Activated CD4-positive, alpha-beta T cell treated with anti-CD3 and anti-CD28 coated beads for 36 hours (primary cell): ENCODE measurements at places on chromosomes 6 and 20. TPM values are rescaled to one million over a fixed set of nuclear protein-coding genes. Genes with fewer than 3 reads are reported as not detected.

GRCh38 chr6:160112628-160113299 is 8.9 kb upstream of the SLC22A1 start:
- H3K27me3 ChIP-seq: no peaks in the 10 kb centered on the region
- H3K27ac ChIP-seq: no peak overlapping the region
- H3K4me1 ChIP-seq: peaks cover 2% of the 10 kb centered on the region
- H3K36me3 ChIP-seq: peaks cover under 1% of the 10 kb centered on the region
- H3K4me3 ChIP-seq: no peak overlapping the region
- DNase-seq: no peak

The ARHGAP40 gene
- not detected for total RNA-seq

GRCh38 chr20:55153001-55153645 is 677.7 kb downstream of the DOK5 start:
- H3K4me3 ChIP-seq: no peak overlapping the region
- H3K27me3 ChIP-seq: no peaks in the 10 kb centered on the region
- no peaks in the 10 kb centered on the region for H3K4me1 ChIP-seq
- DNase-seq: no peak
- H3K27ac ChIP-seq: no peak overlapping the region

GRCh38 chr6:45930420-45931040 is 85.1 kb downstream of the CLIC5 start:
- no peak overlapping the region for H3K4me3 ChIP-seq
- no peak overlapping the region for H3K27ac ChIP-seq
- no peaks in the 10 kb centered on the region for H3K27me3 ChIP-seq
- H3K36me3 ChIP-seq: no peaks in the 10 kb centered on the region
- H3K4me1 ChIP-seq: peaks cover 3% of the 10 kb centered on the region

The POM121L2 gene
- not detected for total RNA-seq

DNA sequence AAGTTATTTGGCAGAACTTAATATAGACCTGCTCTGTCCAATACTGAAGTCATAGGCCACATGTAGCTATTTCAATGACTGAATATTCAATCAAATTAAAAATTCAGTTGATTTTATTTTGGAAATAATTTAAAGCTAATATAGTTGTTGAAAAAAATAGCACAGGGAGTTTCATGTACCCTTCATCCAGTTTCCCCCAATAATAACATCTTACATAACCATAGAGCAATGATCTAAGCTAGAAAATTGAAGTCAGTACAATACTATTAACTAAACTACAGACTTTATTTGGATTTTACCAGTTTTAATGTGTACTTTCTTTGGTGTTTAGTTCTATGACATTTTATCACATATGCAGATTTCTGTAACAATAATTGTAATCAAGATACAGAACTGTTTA is 212.2 kb upstream of the HDDC2 start:
- H3K27ac ChIP-seq: no peak overlapping the region
- DNase-seq: no peak
- peaks cover 4% of the 10 kb centered on the region for H3K27me3 ChIP-seq
- H3K36me3 ChIP-seq: no peaks in the 10 kb centered on the region

The CST4 gene
- not detected for total RNA-seq

DNA sequence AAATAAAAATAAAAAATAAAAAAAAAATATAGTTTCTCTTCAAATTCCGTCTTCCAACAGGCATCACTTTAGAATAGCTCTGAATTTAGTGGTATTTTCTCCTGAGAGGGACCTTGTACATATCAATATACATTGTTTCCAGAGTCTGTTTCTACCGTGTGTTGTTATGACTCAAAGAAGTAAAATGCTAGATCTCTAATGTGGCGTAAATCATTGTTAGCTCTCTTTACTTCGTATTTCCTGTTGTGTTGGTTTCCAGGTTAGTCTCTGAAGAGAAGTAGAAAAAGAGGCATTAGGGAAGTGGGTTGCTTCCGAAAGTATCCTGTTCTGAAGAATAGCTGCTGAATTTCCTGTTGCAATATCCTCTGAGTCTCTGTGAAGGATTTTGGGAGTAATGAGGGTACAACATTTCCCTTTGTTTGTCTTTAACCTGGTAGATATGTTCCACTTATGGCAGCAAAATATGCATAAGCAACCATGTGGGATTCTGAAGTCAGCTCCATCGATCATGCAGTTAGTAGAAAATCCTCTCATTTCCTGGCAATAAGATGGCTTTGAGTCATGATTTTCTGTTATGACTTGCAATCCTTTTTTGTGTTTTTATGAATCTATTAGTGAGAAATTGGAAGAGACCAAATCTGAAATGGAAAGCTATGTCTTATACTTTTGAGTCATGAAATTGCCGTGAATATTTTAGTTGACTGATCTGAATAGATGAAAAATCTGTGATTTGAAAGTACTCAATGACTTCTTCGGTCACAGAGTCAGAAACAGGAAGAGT is 42.0 kb upstream of the MCHR2 start:
- H3K4me1 ChIP-seq: peaks cover 5% of the 10 kb centered on the region

DNA sequence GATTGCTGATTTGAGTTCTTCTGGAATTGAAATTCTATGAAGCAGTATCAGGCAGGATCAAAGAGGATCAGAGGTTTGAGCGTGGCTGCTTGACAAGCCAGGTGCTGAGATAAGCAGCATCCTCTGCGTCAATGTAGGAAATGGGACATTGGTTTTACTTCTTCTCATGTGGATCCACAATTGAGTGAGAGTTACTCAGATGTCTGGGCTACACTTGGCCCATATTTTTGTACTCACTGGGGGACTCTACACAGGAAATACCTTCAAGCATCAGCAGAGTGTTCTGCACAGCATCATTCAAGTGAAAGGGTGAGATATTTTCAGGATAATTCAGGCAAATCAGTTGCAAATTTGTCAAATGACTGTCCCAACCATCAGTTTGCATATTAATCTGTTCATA is 613.9 kb upstream of the ARID1B start:
- no peaks in the 10 kb centered on the region for H3K36me3 ChIP-seq
- H3K4me3 ChIP-seq: no peak overlapping the region
- peaks cover 55% of the 10 kb centered on the region for H3K4me1 ChIP-seq
- H3K27ac ChIP-seq: no peak overlapping the region
- no peaks in the 10 kb centered on the region for H3K27me3 ChIP-seq

GRCh38 chr6:85353012-85353411 is 96.9 kb upstream of the NT5E start:
- H3K27me3 ChIP-seq: peaks cover 10% of the 10 kb centered on the region
- no peak overlapping the region for H3K27ac ChIP-seq
- H3K36me3 ChIP-seq: no peaks in the 10 kb centered on the region
- H3K4me1 ChIP-seq: no peaks in the 10 kb centered on the region

DNA sequence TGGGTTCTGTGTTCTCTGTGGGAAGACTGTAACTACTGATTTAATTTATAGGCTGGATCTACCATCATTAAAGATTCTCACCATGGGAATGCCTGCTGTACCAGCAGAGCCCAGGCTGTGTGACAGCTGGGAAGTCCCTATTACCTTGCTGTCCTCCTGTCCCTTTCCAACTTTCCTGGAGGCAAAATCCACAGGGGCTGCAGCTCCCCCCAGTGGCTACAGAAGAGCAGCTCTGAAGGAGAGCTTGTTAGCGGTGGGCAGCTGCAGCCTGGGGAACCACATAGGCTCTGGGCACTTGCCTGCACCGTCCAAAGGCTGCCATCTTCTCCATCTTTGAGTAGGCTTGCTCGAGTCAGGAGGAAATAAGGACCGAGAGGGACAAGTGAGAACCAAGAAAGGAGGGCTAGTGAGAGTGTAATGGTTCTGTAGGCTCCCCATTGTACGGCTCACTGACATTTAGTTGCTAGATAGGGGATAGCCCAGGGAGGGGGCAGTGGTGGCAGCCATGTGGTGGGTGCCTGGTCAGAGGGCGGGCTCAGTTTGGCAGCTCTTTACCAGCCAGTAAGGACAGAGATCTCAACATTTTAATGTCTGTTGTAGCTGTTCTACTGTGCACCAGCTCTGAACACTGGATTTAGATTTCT is 155.1 kb upstream of the MLIP start:
- no peaks in the 10 kb centered on the region for H3K36me3 ChIP-seq
- H3K27ac ChIP-seq: no peak overlapping the region
- H3K4me3 ChIP-seq: no peak overlapping the region
- peak; percentile 64 for DNase-seq
- no peaks in the 10 kb centered on the region for H3K27me3 ChIP-seq
- H3K4me1 ChIP-seq: no peaks in the 10 kb centered on the region

DNA sequence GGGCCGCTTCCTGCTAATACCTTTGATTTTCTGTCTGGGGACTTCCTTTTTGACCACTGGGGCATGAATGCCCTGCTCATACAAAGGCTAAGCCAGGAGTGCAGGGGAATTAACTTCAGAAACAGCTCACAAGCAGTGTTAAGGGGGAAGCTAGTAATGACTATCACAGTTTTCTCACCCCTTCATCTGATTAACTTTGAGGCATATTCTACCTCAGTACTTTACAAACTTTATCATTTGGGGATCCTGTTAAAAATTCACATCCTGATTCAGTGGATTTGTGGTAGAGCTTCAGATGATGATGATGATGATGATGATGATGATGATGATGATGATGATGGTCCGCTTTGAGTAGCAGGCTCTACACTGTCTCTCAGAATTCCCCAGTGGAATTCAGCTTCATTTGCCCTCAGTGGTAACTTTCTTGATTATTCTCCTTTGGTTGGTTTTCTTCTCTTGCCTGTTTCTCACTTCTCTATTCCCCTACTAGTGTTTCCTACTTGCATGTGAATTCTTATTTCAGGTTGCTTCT is 78.4 kb upstream of the TMEM170B start:
- no peaks in the 10 kb centered on the region for H3K36me3 ChIP-seq
- peaks cover 36% of the 10 kb centered on the region for H3K4me1 ChIP-seq
- H3K27me3 ChIP-seq: peaks cover 7% of the 10 kb centered on the region

DNA sequence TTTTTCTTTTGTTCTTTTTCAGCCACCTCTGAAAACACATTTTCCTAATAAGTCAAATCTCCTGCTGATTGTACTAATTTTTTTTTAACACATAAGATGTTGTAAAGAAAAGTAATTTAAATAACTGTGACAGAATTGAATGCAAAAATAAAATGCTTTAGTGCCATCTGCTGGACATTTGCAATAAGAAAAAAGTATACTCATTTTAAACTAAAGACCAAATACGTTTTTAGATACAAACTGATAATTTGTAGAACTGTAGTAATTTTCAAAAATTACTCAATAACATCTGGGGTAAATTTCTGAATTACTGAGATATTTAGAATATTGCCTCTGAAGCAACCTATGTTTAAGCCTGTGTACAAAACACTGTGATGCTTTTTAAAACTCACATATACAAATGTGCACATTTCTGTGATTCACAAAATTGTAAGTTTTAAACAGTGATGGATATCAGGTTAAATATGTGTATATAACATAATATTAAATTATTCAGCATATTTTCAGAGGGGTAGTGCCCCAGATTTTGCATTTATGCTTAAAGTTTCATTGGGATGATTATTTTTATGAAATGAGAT is 198.7 kb downstream of the RIMS1 start:
- H3K4me1 ChIP-seq: no peaks in the 10 kb centered on the region
- no peak overlapping the region for H3K27ac ChIP-seq
- H3K27me3 ChIP-seq: peaks cover 2% of the 10 kb centered on the region

The CST5 gene
- total RNA-seq: not detected

DNA sequence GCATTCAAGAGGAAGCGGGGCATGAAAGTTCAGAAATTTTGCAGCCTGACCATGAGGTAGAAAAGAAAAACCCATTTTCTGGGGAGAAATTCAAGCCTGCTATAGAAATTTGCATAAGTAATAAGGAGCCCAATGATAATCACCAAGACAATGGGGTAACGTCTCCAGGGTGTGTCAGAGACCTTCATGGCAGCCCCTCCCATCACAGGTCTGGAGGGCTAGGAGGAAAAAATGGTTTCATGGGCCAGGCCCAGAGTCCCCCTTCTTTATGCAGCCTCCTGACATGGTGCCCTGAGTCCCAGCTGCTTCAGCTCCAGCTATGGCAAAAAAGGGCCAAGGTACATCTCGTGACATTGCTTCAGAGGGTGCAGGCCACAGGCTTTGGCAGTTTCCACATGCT is 618.5 kb downstream of the EYS start:
- H3K4me3 ChIP-seq: no peak overlapping the region
- no peak for DNase-seq
- no peaks in the 10 kb centered on the region for H3K36me3 ChIP-seq
- H3K27me3 ChIP-seq: no peaks in the 10 kb centered on the region

- H3K36me3 ChIP-seq: no peaks in the 10 kb centered on the region
- H3K27ac ChIP-seq: no peak overlapping the region
- DNase-seq: no peak
- H3K27me3 ChIP-seq: peaks cover 3% of the 10 kb centered on the region
Observed at GRCh38 chr6:4512051-4512471, 264.1 kb upstream of the CDYL start.

DNA sequence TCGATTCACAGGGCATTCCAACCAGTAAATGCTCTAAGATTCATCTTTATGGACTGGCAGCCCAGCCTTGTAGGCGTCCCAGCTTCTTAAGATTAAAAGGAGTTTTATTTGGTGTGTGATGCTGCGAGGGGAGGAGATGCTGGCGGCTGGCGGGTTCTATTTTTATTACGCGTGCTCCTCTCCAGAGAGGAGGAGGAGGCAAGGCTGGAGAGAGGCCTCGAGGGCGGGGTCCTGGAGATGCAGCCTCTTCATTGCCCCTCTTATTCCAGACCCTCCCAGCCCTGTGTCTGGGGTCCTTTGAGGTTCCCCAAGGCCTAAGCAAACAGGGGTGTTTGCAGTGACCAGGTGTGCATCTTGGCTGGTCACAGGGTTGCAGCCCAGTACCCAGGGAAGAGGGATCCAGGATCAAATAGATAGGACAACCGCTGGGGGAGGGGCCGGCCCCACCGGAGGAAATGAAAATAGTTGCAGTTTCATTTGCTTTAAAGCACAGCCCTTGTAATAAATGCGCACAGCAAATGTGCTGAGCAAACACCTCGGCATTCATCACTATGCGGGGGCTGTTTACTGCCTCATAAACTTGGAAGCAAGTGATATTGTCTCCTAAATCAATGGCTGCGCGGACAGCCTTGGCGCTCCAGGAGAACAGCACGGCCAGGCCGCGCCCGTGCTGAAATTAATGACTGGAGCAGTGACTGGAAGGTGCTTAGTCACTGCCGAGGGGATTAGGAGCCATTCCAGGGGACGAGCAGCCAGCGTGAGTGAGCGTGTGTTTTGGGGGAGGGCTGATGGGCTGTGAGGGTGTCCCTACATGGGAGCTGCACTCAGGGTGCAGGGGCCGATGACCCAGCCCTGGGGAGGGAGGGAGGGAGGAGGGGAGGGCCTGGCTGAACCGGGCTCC is 83.0 kb downstream of the TMEM242 start:
- H3K27me3 ChIP-seq: peaks cover 15% of the 10 kb centered on the region
- H3K4me3 ChIP-seq: no peak overlapping the region
- no peak overlapping the region for H3K27ac ChIP-seq
- no peaks in the 10 kb centered on the region for H3K36me3 ChIP-seq

The OPRL1 gene
- 0.42 TPM for total RNA-seq

The FILIP1 gene
- not detected for total RNA-seq

DNA sequence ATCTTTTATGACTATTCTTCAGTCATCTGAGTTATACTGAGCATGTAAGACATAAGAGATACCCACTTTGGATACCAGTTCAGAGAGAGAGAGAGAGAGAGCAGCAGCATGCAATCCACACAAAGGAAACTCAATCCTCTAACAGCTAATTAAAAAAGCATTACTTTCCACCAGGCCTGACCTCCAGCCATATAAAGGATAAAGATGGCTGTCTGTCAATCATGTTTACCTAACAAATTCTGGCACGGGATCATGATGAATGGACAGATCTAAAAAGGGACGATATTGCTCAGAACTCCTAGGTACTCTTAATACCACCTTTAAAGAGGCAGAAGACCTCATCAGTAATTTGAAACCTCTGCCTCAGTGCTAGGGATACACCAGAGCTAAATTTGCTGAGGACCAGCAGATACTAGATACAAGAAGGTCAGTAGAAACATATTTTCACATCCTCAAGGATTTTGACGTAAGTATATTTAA is 159.2 kb downstream of the RPS12 start:
- H3K4me1 ChIP-seq: no peaks in the 10 kb centered on the region
- H3K27ac ChIP-seq: no peak overlapping the region
- DNase-seq: no peak
- no peaks in the 10 kb centered on the region for H3K36me3 ChIP-seq
